Right forelimb (tissue), 1 donor: ENCODE measurements at places on chromosomes 6 and 20.
A peak's percentile ranks its signal among the peaks of the same experiment; 100 is the strongest.

DNA sequence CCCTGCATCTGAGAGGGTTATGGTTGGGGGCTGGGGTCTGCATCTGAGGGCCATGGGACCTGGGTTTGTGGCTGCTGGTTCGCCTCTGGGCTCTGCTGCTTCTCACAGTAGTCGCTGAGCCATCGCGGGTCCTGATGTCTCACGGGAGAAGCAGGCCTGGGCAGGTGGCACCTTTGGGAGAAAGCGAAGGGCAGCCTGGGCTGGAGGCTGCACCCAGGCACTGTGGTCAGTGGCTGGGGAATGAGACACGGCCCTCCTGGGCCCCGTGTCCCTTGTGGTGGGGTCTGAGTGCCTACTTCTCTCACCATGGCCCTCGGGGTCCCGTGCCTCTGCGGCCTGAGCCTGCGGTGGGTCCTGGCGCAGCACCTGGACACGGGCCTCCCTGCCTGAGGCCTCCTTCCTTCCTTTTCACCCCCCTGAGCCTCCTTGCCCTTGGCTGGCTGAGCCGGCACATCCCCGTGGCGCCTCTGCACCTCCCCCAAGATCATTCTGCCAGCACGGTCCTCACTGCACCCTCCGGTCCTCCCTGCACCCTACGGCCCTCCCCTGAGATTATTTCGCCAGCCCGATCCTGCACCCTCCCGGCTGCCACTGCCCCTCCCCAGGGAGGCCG is 206.0 kb downstream of the ERMARD start:
- peak; percentile 38 for DNase-seq

DNA sequence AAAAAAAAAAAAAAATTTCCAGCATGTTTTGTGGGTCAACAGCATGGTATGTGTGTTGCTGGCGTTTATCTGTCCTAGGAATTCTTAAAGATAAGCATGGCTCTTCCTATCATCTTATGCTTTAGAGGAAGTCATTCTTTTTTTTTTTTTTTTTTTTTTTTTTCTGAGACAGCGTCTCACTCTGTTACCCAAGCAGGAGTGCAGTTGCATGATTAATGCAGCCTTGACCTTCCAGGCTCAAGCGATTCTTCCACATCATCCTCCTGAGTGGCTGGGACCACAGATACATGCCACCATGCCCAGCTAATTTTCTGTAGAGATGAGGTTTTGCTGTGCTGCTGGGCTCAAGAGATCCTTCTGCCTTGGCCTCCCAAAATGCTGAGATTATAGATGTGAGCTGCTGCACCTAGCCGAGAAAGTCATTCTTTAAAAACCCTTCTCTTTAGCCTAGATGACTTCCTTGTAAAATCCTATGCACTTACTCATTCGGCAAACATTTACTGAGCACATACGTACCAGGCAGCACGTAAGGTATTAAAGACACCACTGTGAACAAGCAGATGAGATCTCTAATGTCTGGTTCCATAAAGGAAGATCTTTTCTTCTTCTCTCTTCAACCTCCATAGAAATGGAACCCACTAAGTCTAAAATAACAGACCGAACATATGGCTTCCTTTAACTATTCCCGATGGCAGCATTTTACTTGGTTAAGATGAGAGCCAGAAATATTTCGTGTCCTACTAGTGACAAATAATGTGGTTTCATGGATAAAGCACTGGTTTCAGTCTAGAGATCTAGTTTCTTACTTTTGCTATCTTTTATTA is 122.4 kb downstream of the RIN2 start:
- no peak for DNase-seq

DNA sequence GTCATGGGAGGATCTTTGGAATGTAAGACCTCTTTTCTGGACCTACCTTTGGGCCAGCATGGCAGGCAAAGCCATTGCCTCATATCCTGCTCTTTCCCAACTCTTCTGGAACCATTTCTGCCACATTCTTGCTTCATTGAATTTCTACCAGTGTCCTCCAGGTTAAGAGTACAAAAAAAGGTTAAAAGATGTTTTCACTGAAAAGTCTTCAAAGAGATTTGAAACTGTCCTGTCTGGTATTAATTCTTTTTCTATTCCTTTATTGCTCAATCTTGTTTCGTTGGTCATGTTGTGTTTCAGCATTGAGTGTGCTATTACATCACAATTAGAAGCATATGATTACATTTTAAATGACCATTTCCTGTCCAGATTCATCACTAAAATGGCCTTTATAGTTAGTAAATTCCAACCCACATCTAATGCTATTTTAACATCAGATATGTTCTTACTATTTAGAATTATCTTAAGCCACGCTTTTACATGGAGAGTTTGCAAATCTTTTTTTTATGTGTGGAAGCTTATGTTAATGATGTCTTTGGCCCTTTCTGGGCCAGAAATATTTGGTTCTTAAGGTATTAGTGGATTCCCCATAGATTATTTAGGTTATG is 450.9 kb downstream of the GJA1 start:
- DNase-seq: no peak

GRCh38 chr6:14130435-14131075 is 13.0 kb downstream of the CD83 start:
- no peak for DNase-seq

GRCh38 chr6:66838764-66839163 is 1131.7 kb upstream of the EYS start:
- no peak for DNase-seq

- no peak for DNase-seq
Observed at GRCh38 chr6:110596354-110596753, 119.9 kb upstream of the SLC22A16 start.

GRCh38 chr6:45504947-45505346 is 127.2 kb upstream of the SUPT3H start:
- no peak for DNase-seq

GRCh38 chr6:146961831-146962230 is 242.4 kb upstream of the STXBP5 start:
- no peak for DNase-seq

- DNase-seq: no peak
Observed at GRCh38 chr6:124671324-124671723, 290.9 kb upstream of the RNF217 start.

GRCh38 chr6:89199579-89199978 is 17.6 kb downstream of the GABRR1 start:
- DNase-seq: no peak

DNA sequence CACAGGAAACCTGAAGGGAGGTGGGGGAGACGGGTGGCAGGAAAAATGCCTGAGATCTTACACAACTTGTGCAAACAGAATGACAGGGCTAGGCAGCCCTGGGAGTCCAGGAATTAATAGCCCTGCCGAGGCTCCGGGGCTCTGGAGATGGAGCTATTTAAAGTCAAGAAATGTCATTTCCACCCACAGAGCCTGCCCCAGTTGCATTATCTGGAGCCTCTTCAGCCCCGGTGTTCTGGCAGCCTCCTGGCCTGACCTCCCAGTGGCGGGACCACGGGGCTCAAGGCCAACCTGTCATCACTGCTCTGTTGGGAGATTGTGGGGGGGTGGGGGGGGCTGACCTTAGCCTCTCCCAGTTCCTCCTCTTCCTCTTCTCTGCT is 28.5 kb upstream of the SCUBE3 start:
- no peak for DNase-seq
